ENCODE measurements at places on chromosomes 2 and 18. TPM values are rescaled to one million over a fixed set of nuclear protein-coding genes. Genes with fewer than 3 reads are reported as not detected.

Gene HOXD4
- total RNA-seq, result not detected

DNA sequence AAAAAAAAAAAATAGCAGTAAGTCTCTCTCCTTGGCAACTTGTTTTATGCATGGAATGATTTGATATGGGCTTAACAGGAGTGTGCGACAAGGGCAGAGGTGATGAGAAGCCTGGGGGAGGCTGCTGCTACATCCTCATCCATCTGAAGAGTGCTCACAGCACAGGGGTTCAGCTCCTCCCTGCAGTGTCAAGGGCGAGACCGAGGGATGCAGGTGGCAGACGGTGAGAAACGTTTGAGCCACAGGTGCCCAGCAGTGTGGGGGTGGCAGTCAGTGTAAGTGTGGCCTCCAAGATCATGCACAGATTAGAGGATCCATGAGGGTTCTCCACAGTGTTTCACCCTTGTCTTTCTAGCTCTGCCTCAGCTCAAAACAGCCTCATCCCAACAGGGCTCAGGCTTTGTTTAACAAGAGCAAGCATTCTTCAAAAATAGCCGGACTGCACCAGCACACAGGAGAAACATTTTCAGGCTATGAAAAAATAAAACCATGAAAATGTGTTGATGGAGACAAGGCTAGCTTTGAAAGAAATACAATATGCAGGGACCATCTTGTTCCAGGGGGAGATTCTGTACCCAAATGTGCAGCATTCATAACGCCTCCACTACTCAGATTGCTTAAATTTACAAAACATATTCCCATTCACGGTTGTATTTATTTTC lies 324.5 kb upstream of the MYT1L start:
- DNase-seq, result no peak

GRCh38 chr2:200498402-200499162 lies 11.3 kb downstream of the KCTD18 start:
- DNase-seq, result no peak

GRCh38 chr18:596288-596881 lies 403 bp upstream of the CLUL1 start:
- DNase-seq, result no peak

DNA sequence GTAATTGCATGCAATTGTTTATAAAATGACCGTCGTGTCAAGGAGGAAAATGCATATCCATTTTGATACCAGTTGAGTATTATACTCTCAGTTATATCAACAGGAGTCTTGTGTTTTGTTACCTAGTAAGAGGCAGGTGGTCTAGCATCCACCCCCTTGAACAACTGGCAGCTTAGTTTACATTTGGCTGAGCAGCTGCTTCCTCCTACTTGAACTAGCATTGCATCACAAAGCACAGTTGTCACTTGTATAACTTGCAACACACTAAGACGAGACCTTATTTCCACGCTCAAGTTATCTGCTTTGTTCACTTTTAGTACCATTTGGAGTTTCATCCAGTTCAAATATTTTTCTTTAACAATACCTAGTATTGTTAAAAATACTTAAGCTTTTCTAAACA lies 75.4 kb upstream of the UBE2E3 start:
- DNase-seq, result no peak

Gene DSG4
- total RNA-seq, result not detected
